ENCODE measurements at places on chromosomes 7 and 10.

DNA sequence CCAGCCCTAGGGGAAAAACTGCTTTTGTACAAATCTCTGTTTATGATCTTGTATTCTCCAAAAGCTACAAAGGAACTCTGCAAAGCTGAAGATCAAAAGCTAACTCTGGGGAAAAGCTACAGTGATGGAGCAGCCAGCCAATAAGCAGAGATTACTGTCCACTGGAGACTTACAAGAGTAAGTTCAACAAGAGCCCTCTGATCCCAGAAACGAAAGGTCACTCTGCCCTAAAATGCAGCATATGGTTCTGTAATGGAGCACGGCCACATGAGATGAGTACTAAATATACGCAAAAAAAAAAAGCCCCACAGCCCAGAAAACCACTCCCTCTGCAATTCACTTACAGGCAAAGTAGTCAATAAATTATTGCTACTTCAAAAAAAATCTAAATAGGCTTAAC, 60.1 kb downstream of the ERCC6 start:
- DNase-seq = no peak

DNA sequence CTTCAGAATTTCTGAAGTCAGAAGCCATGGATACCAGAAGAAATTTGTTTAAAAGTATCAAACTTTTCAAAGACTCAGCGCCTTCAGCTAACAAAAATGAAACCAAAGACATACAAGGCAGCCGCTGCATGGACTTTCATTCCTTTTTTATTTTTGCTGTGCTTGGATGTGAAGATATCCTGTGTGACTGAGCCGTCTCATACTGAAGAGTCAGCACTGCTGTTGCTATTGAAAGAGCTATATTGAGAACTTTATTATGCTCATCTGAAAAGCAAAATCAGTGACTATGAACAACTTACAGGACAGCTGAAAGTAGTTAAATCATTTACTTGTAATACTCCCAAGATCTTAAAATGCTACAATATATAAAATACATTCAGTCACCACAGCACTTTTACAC, 809.2 kb downstream of the NXPH1 start:
- DNase-seq = no peak

DNA sequence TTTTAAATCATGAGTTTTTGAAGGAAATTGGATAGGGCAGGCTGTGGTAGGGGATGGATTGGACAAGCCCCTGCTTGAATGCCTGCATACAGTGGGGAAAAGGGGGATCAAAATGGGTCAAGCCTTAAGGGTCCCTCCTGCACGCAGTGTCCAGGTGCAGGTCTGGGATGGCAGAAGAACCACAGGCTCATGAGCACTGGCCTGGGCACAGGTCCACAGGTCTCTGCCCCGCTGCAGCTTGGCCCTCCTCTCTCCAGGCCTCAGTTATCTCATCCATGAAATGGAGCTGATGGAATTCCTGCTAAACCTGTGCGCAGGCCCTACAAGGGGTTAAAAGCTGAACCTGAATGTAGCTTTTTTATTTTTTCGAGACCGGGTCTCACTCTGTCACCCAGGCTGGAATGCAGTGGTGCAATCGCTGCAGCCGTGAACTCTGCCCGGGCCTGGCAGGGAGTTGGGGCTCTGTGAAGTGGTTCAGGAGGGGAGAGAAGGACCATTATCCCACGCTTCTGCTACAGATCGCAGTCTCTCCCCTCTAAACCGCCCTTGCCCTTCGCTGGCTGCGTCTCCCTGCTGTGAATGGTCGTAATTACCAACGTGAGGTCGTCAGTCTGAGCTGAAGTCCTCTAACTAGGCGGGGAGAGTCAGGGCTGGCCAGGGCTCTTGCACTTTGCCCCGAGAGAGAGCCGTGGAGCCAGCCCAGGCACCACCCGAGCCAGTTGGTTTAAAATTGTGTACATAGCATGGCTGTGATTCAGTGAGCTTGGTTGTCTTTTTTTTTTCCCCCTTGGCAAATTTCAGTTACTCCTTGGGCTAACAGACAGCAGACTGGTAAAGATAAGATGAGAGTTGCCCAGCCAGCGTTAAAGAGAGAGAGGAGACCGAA, 77.5 kb upstream of the GTF2I start:
- peak; percentile 32 for DNase-seq

- DNase-seq = no peak
Observed at GRCh38 chr10:131077724-131078123, 233.8 kb downstream of the TCERG1L start.

DNA sequence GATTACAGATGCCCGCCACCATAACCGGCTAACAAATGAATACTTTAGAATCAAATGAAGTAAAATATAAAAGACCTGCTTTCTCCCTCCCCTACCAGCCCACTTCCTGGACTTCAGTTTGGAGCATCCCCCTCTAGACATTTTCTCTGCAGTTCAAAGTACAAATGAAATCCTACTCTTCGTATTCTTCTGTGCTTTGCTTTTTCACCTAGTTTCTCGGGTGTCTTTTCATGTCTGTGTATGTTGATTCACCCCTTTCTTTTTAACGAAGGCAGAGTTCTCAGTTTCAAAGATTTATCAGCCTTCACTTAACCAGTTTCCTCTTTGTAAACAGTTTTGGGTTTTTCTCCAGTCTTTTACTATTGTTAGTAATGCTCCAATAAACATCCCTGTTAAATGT, 145.9 kb upstream of the STK17A start:
- DNase-seq = no peak

- DNase-seq = no peak
Observed at GRCh38 chr10:96212911-96213310, 58.5 kb downstream of the BLNK start.

DNA sequence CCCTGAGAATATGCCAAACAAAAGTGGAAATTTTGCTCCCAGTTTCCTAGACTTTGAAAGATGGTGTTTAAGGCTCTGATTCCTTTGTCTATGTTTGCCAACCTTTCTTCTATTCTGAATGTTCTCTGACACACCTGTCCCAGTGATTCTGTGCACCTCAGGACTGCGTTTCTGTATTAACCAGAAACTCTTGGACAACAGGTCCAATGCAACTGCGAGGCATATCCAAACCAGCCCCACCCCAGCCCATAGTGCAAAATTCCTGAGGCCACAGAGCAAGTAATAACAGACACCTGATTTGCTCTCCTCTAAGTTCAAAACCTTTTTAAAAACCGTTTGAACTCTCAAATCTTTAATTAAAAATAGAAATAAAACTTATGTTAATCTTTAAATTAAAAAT, 37.0 kb upstream of the MSRB2 start:
- no peak for DNase-seq

GRCh38 chr10:35959252-35959651, 317.2 kb upstream of the FZD8 start:
- no peak for DNase-seq

- DNase-seq = no peak
Observed at GRCh38 chr10:37490266-37490665, 364.9 kb downstream of the ANKRD30A start.

DNA sequence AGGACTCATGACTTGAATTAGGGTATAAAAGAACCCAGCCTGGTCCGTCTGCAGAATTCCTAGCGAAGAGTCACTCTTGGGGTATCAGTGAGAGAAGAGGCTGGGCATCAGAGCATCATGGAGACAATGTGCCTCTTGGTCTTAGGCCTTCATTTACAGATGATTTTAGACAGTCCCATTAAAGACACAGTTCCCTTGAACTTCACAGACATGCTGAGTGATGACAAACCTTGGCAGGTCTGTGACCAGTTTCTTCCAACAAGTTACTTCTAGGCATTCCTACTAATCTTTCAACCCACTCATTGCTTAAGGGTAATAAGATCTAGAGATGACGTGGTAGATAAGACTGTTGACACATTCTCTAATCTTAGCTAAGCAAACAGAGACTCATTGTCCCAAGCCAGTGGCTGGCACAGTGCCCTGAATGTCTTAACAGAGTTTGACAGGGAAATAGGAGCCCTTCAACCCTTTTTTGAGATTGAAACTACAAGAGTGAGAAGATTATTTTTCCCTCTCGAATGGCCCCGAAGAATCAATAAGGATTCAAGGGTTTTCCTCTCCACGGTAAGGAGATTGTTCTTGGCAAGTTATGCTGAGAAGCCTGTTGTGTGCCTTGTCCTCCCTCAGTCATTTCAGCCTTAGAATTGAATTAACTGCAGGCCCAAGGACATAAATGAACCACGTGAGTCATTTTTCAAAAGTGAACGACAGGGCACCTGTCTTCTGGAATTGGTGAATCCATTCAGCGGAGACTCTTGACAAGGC, 281.1 kb downstream of the CCDC3 start:
- DNase-seq = peak; percentile 98

GRCh38 chr10:71597821-71598498, 121.6 kb downstream of the C10orf105 start:
- DNase-seq = peak; percentile 65

GRCh38 chr10:29277296-29277695, 11.6 kb upstream of the LYZL1 start:
- no peak for DNase-seq

DNA sequence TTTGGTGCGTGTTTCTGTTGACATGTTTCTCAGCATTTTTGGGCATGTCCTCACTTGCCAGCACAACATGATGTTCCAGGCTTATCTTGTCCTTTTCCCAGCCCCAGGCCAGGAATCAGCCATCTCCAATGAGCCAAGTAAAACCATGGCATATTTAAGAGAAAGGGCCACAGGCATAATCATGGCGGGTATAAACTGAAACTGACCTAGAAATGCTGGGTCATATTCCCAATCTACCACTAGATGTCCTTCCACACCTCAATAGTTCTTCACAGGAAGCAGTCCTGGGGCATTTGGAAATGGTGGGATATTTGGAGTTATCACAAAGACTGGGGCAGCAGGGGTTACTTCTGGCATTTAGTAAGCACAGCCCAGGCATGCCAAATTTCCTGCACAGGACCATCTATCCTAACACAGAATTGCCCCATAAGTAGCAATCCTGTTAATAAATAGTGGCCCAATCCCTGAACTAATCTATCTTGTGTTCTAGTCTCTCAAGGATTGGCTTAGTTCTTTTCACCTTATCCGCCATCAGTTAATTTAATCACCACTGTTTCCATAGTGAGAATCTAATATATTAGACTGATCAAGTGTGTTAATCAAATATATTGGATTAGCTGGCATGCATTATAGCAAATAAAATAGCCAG, 101.6 kb downstream of the NPSR1 start:
- peak; percentile 58 for DNase-seq

- DNase-seq = peak; percentile 94
Observed at GRCh38 chr7:81298951-81299666, 380.3 kb upstream of the SEMA3C start.

DNA sequence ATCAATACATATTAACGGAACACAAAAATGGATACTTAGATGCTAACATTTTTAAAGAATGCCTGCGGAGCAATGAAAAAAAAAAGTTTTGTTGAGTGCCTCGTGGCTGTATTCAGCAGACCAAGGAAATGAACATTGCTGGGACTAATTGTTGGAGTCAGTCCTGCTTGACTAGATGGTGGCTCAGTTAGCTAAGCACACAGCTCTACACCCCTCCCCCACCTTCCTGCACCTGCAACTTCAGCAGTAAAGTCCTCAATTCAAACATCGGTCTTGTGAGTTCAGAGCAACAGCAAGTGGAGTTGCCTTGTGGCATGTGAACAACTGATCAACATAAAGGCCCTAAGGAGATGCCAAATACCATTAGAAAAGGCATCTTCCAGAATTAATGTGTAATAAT, 326.0 kb upstream of the NPSR1 start:
- no peak for DNase-seq

DNA sequence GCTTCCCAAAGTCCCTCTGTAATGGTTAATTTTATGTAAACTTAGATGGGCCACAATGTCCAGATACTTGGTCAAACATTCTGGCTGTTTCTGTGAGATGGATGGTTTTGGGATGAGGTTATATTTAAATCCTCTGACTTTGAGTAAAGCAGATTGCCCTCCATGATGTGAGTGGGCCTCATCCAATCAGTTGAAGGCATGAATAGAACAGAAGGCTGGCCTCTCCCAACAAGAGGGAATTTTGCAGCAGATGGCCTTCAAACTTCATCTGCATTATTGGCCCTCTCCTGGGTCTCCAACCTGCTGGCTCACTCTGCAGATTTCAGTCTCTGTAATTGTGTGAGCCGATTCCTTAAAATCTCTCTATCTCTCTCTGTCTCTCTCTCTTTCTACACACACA, 362.3 kb downstream of the GRID1 start:
- no peak for DNase-seq

- DNase-seq = no peak
Observed at GRCh38 chr10:78551184-78552005, 517.4 kb upstream of the ZMIZ1 start.

- DNase-seq = no peak
Observed at GRCh38 chr10:125128397-125129075, 31.8 kb downstream of the CTBP2 start.

GRCh38 chr7:106609416-106609815, 51.5 kb downstream of the CCDC71L start:
- DNase-seq = peak; percentile 19

GRCh38 chr10:35185260-35186034, 58.8 kb downstream of the CREM start:
- DNase-seq = no peak

DNA sequence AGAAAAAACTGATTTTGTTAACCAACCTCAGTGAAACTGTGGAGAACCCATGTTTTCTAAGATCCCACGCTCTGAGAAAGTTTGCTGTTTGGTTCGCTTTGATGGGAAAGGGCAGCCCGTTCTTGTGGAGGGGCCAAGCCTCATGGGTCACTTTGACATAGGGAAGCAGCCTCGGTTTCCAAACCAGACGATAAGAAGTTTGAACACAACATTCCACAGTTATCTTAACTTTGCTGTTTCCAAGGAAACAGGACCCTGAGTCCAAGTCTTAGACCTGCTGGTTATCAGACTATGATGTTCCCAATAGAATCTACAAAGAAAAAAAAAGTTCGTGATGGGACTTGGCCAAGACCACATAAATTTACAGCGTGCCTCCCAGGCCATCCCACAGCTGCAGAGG, 182.3 kb downstream of the NRP1 start:
- no peak for DNase-seq

All from MCF 10A (cell line).